ENCODE measurements at places on chromosomes 3 and 15.

- no peak overlapping the region for H3K27ac ChIP-seq
- no peak overlapping the region for H3K4me3 ChIP-seq
- H3K27me3 ChIP-seq, result no peaks in the 10 kb centered on the region
- no peak for DNase-seq
- H3K36me3 ChIP-seq, result no peaks in the 10 kb centered on the region
Observed at GRCh38 chr3:79886204-79886603, 118.4 kb upstream of the ROBO1 start.

- H3K4me1 ChIP-seq, result peaks cover 3% of the 10 kb centered on the region
- H3K36me3 ChIP-seq, result peaks cover 34% of the 10 kb centered on the region
- DNase-seq, result peak; percentile 7
- H3K27ac ChIP-seq, result no peak overlapping the region
Observed at GRCh38 chr3:47005212-47006144, 26.0 kb downstream of the NBEAL2 start.

- no peak overlapping the region for H3K27ac ChIP-seq
- H3K27me3 ChIP-seq, result peaks cover 2% of the 10 kb centered on the region
- no peak overlapping the region for H3K4me3 ChIP-seq
- DNase-seq, result no peak
Observed at GRCh38 chr15:56495053-56495452, 30.1 kb upstream of the MNS1 start.

DNA sequence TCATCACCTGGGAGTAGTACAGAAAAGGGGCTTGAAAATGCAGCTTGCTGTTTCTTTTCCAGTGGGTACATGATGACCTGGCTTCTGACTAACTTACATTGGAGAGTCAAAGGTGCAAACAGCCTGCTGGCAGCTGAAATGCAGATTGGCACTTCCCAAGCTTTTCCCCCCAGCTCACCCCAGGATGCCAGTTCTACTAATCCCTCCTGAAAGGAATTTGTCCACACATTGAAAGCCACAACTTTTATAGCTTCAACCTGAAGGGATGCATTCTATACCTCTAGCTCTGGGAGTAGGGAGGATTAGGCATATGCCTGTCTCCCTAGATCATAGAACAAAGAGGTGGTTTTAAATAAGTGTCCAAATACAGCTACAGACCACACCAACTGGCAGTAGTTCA lies 281.7 kb downstream of the EFHB start:
- no peak for DNase-seq
- H3K27me3 ChIP-seq, result no peaks in the 10 kb centered on the region
- no peak overlapping the region for H3K4me3 ChIP-seq
- H3K4me1 ChIP-seq, result no peaks in the 10 kb centered on the region
- H3K27ac ChIP-seq, result no peak overlapping the region

DNA sequence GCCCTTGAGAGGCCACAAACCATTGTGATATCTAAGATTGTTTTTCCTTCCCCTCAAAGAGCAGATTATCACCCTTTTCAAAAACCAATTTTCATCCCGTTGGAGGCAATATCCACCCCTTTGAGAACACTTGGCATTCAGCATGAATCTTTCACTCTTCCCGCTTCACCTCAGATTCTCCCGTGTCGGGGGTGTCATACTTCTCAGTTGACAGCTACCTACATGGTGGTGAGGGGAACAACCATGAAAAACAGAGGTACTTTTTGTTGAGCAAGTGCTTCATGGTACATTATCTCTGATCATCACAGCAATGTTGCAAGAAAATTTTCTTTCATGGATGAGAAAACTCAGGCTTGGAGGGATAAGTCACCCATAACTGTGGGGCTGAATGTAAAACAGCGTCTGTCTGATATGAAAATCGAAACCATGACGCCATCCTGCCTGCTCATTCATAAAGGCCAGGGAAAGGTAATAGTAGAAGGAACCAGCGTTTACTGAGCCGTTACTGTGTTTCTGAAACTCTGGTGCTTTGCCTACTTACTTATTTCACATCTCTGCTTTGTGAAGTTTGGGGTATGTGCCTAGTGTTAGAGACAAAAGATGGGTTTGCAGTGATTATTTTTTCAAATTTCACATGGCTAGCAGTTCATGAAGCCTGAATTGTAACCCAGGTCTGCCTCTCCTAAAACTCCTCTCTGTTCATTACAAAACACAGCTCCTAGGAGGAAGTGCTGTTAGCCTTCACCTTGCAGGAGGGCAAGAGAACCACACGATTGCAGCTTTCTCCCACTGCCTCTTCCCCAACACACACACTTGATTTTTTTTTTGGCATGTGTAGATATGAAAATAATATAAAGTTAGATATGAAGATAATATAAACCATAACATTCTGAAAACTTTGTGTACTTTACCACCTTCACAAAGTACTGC lies 35.4 kb downstream of the SV2B start:
- no peak overlapping the region for H3K27ac ChIP-seq
- H3K36me3 ChIP-seq, result no peaks in the 10 kb centered on the region
- H3K27me3 ChIP-seq, result no peaks in the 10 kb centered on the region
